IPS DF 6.9 (cell line): ENCODE measurements at places on chromosomes 12 and 14.

- DNase-seq = peak; percentile 63
Measured at GRCh38 chr12:64451687-64452558, at the start of gene TBK1. Gene TBK1, plus strand, starts transcription at chr12:64452120. Its CDS starts 3,751 bp downstream, at chr12:64455871.

DNA sequence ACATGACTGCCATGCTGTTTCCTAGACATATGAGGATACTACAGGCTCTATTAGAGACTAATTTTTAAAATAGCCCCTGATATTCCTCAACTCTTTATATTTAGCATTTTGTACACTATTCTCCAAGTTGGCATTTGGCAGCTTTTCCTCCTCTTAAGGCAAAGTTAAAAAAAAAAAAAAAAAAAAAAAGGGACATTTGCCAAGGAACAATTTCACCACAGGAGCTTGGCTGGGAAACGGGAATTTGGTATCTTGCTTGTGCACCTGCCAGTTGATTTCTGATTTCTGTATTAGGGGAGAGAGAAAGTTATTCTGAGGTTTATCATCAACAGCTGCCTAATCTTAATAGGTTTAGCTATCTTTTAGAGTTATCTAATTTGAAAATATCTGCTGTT lies 87.2 kb downstream of the CAND1 start:
- DNase-seq = no peak

- DNase-seq = no peak
Measured at GRCh38 chr14:54815016-54815415, 87.6 kb downstream of the GCH1 start.

DNA sequence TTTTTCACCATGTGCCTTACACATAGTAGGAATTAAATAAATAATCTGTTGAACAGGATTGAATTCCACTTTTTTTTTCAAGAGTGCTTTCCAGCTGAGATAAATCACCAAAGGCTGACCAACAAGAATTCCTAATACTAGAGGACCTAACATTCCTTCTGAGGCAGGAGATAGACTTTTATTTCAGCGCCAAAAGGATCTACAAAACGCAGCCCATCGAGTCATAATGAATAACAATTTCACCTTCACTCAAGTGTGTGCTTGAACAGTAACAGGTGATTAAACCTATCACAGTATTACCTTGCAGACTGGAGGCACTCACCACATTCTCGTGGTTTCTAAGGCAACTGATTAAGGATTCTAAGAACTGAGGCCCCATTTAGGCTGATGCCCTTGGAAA lies 224.3 kb upstream of the ATP2B1 start:
- no peak for DNase-seq

DNA sequence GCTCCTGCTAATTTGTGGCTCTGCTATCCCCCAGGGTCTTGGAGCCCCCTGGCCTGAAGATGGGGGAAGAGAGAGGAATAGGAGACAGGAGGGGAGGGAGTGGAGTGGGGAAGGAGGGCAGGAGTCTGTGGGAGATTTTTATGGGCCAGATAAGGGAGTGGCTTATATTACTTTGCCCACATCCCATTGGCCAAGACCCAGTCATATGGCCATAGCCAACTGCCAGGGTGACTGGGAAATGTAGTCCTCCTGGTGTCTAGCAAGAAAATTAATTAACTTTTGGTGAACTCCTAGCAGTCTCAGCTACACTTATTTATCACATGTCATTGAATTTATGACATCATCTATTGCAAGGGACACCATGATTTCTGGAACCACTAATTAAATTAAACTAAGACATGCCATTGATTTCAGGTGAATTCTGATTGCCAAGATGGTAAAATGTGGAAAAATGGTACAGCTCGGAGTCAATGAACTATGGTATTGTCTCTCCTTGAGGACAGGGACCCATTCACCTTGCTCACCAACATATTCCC lies 50.3 kb downstream of the ESRRB start:
- DNase-seq = no peak

DNA sequence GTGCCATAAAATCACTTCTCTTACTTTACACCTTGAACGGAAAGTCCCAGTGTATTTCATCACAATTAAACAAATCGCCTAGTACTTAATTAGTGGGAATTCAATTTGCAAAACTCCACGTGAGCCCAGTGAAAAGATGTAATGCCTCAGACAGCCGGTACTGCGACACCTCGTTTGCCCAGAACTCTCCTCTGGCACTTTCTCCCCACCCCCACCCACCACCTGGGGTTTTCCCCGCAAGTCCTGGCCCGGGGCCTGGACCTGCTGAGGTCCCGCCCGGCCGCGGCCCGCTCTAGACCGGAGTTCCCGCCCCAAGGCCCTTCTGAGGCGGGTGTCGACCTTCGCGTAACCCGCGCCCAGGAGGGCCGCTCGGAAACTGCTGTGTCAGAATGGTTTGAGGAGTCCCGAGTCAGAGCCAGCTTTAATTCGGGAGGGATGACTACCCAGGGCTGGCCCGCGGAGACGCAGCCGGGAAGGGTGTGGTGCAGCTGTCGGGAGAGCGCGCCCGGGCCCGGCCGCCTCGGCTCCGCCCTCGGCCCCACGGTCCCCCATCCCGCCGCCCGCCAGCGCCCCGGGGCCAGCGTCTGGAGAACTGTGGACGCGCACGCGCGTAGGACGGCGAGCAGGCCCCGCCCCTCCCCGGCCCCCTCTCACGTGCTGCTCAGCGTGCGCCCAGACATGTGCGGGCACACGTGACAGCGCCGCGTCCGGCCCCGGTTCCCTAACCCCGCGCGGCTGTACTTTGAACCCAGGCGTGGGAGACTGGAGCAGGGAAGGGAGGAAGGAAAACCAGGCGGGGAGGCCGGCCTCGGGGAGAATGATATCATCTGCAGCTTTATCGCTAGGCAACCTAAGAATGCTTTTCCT lies 10.8 kb downstream of the BHLHE41 start:
- DNase-seq = no peak

DNA sequence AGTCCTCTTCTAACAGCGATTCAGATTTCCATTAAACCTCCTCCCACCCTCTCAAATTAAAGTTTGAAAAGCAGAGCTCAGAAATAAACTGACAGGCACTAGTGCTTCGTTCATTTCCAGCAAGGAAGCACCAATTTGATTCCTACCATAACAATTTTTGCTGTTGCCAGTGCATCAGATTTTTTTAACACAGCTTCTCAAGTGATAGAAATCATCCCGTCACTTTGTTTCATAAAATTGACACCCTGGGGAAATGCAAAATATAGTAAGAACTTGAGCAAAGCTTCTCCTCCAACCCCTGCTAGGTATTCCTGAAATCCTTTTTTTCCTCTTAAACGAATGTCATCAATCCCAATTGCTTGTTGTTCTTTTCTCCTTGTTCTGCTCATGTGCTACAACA lies 332.1 kb downstream of the FOXG1 start:
- no peak for DNase-seq
